ENCODE measurements at places on chromosomes 13 and 19.

- DNase-seq, result no peak
Observed at GRCh38 chr19:48340995-48341394, 15.6 kb downstream of the EMP3 start.

- DNase-seq, result no peak
Observed at GRCh38 chr13:112712451-112713207, 22.8 kb downstream of the ATP11A start.

DNA sequence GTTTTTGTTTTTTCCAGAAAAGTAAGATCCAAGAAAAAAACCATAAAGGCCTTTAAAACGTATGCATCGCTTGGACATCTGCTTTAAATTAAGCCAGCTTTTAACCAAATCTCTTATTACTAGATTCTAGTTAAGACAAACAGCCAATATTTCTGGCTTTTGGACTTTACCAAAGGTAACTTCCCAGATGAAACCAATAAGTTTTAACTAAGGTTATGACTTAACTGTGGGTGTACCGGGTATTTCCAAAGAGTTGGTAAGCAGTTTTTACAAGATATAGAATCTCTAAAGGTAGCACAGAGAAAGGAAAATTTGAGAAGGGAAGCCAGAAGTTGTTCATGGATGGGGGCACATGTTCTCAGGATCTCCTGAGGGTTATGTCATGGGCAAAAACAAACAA is 34.0 kb downstream of the CEACAM1 start:
- no peak for DNase-seq

GRCh38 chr19:37948362-37948761 is 41.4 kb downstream of the SIPA1L3 start:
- DNase-seq, result no peak

- DNase-seq, result no peak
Observed at GRCh38 chr19:34148658-34149185, 23.6 kb upstream of the LSM14A start.

GRCh38 chr13:98480915-98481877 is 95.7 kb downstream of the STK24 start:
- no peak for DNase-seq

DNA sequence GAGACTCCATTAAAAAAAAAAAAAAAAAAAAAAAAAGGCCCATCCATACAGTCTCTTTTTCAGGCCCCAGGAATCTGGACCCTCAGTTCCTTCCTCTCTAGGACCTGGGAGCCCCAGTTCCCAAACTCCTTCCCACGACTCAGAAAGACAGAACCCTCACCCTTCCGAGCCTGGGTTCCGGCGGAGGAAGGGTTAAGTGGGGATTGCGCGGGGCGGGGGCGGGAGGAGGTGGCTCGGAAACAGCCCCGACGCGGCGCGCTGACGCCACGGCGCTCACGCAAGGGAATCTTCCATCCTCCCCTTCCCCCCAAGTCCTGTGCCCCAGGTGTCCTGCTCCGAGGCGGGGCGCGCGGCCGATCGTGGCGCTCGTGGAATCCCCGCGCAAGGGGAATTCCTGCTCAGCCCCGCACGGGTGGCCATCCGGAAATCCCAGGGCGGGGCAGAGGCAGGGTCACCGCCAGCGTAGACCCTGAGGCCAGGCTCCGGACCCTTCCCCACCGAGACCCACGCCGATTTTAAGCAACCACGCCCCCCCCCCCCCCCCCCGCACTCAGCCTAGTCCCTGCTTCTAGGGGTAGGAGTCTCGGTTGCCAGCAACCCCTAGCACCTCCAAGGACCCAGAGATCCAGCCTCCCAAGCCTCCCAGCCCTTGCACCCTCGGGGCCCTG is 659 bp downstream of the NFKBID start:
- DNase-seq, result no peak

DNA sequence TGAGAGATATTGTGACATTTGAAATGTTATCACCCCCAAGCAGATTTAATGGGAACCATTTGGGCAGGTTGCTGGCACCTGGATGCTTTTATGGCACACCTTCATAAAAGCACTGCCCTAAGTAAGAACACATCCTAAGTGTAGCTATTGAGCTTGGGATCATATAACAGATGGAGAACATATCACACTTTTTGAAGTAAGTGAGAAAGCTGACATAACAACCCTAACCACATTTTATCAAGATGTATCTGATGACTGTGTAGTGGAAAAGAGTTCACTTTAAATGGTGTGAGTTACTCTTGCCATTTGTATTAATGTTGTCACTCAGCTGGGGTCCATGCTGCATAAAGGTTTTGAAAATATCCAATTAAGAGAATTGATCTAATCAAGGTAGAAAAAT is 287.9 kb downstream of the DCLK1 start:
- DNase-seq, result no peak

GRCh38 chr13:95516492-95516891 is 36.0 kb upstream of the CLDN10 start:
- no peak for DNase-seq

- no peak for DNase-seq
Observed at GRCh38 chr19:34867631-34868030, 59.1 kb upstream of the ZNF30 start.

DNA sequence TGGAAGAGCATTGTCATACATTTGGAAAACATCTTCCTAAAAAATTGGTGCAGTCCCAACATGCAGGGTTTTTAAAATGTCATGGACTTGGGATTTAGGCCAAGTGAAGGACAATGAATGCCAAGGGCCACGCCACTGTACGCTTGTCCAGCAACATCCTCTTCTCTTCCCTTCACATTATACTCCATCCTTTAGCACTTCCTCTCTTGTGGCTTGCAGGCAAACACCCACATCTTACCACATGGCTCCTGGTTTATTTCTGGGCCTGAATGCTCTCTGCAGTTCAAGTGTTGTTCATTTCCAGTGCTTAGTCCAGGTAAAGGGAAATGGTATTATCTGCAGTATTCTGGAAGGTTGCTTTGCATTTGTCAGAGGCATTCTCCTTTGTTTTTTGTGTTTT is 45.0 kb downstream of the CBY2 start:
- no peak for DNase-seq

DNA sequence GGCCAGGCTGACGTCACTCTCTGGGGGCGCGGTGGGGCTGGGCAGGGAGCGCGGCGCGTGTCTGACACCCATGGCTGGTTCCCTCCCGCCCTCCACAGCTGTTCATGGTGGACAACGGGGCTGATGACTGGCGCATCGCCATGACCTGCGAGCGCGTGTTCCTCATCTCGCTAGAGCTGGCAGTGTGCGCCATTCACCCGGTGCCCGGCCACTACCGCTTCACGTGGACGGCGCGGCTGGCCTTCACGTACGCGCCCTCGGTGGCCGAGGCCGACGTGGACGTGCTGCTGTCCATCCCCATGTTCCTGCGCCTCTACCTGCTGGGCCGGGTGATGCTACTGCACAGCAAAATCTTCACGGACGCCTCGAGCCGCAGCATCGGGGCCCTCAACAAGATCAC is 14.7 kb downstream of the KCNN1 start:
- DNase-seq, result no peak

All from cortex of kidney (tissue), 1 donor.